ENCODE measurements at places on chromosomes 2 and 18. TPM values are rescaled to one million over a fixed set of nuclear protein-coding genes. Genes with fewer than 3 reads are reported as not detected.

DNA sequence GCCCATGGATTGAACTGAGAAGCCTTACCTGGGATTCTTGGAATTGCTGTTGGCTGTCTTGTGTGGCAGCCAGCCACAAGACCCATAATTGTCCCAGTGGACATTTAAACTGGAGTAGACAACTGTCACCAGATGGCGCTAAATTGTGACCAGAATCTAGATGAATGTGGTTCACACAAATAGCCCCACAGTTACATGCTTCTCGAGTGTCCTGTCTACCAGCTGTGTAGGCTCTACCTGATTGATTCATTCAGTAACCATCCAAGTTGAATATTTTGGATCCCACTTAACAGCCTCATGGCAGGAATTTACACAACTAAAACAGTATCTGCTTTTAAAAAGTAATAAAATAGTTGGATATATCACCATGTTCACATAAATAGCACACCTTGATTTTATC is 73.2 kb downstream of the MAP4K4 start:
- peak; percentile 49 for DNase-seq

DNA sequence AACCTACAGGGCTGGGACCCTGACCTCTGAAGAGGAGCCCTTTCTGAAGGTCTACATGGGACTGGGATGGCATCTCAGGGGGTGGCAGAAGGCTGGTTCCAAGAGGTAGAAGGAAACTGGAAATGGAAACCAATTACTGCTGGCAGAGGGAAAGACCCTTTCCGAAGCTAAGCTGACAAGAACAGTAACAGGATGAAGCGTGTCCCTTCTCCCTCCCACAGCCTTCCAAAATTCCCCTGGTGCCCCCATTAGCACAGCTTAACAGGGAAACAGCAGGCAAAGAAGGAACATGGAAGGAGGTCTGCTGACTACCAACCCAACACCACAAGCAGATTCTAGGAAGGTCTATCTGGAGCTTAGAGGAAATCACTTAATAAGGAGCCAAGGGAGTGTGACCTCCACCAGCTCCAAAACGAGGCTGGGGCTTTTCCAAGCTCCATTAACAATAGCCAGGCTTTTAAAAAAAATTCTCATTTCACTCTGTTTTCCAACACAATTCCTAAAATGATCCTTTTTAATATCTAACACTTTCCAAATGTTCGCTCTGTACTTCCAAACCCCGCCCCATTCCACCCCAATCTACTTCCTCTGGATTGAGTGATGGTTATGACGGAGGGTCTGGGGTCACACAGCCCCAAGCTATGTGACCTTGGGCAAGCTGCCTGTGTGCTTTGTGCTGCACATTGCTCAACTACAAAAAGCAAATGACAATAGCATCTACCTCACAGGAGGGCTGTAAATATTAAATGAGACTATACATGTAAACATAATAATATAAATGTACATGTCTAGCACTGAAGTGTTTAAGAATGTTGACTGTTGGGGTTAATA is 55.2 kb downstream of the STK39 start:
- DNase-seq, result no peak

DNA sequence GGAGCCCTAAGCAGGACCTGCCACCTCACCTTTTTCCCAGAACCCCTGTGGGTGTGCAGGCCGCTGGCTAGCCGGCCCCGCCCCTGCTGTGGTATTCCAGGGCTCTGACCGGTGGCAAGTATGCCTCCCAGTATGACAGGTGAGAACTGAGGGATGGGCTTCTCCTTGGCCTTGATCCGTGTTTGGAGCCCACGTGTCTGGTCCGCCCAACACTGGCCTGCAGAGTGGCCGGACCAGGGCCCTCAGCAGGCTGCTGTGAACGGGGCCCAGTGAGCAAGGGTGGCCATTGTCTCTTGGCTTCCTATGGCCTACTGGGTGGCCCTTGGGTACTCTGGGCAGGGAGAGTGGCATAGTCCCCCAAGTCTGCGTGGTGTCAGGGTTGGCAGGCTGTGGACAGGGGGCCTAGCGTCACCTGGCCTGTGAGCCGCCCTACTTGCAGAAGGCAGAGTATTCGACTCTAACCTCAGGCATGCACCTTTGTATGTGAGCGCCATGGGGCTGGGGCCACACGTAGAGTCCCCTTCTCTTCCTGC is 1.8 kb downstream of the RNPEPL1 start:
- DNase-seq, result no peak

- DNase-seq, result peak; percentile 33
Measured at GRCh38 chr18:22347606-22348511, 69.9 kb downstream of the CTAGE1 start.

DNA sequence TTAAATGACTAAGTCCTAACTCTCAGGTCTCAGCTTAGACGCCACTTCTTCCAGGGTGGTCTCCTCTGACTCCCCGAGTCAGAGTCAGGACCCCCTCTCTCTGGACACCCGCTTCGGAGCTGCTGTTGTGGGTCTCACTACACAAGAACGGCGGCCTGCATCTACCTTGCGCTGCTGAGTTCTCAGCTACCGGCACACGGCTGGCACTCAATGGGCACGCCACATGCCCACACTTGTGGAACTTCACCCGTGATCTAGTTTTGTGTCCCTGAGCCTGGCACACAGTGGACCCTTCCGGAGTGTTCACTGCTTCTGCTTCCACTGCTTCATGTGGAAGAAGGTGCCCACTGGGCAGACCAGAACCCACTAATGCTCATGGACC is 58.3 kb upstream of the ID2 start:
- no peak for DNase-seq

Gene CCDC102B
- 2.6 TPM for total RNA-seq
